Activated CD4-positive, alpha-beta T cell treated with anti-CD3 and anti-CD28 coated beads, Interleukin-2, amount 10 ng/mL, durations not matched to agents 24 days and 14 days (primary cell): ENCODE measurements at places on chromosomes 12 and 14. TPM values are rescaled to one million over a fixed set of nuclear protein-coding genes. Genes with fewer than 3 reads are reported as not detected.

Gene AQP2
- total RNA-seq = not detected in 2 replicates

Gene FAM186B
- 0.16 and 0.33 TPM in 2 replicates for total RNA-seq

Gene KRT81
- not detected in 2 replicates for total RNA-seq

DNA sequence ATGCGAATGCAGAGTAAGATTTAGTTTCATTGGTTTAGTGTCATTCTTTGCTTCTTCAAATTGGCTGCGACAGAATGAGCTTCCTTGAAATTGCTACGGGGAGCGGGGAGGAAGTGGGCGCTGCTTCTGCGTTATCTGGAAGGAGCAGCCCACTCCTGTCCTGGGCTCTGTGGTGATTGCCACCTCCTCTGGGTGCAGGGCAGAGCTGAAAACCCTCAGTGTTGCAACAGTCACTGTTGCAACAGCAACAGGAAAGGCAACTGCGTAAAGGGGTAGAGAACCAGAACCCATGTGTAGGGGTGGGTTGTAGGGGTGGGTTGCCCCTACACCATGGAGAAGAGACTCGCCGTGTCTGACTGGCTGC lies 57.7 kb downstream of the MAX start:
- peaks cover 13% of the 10 kb centered on the region for H3K4me1 ChIP-seq
- H3K27me3 ChIP-seq = no peaks in the 10 kb centered on the region
- peaks cover 43% of the 10 kb centered on the region for H3K36me3 ChIP-seq
- H3K4me3 ChIP-seq = no peak overlapping the region

GRCh38 chr14:54654605-54655004 lies 87.7 kb downstream of the SAMD4A start:
- no peak overlapping the region for H3K4me3 ChIP-seq
- peaks cover 29% of the 10 kb centered on the region for H3K27me3 ChIP-seq
- no peak overlapping the region for H3K27ac ChIP-seq
- peaks cover 5% of the 10 kb centered on the region for H3K4me1 ChIP-seq

- peaks cover 4% of the 10 kb centered on the region for H3K4me1 ChIP-seq
- no peaks in the 10 kb centered on the region for H3K36me3 ChIP-seq
- no peak overlapping the region for H3K4me3 ChIP-seq
- DNase-seq = no peak
Observed at GRCh38 chr12:92703786-92704185, 997 bp downstream of the PLEKHG7 start.

DNA sequence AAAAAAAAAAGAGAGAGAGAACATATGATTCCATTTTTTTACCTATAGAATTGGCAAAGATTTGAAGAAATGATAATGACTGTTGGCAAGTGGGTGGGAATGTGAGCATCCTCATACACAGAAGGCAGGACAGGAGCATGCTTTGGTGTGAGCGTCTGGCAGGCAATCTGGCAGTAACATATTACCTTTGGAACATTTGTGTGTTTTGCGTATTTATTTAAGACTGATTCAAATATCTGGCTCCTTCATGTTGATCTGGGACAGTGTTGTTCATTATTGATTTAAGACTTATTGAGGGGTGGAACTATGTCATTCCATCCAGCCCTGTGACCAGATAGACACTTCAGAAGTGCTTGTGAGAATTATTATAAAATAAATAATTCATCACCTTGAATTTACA lies 53.1 kb downstream of the PPP1R36 start:
- no peak overlapping the region for H3K27ac ChIP-seq
- no peaks in the 10 kb centered on the region for H3K36me3 ChIP-seq
- peaks cover 24% of the 10 kb centered on the region for H3K27me3 ChIP-seq

Gene NEUROD4
- not detected in 2 replicates for total RNA-seq

GRCh38 chr12:115988212-115988611 lies 289.3 kb downstream of the MED13L start:
- no peaks in the 10 kb centered on the region for H3K27me3 ChIP-seq
- DNase-seq = no peak
- no peak overlapping the region for H3K27ac ChIP-seq
- no peak overlapping the region for H3K4me3 ChIP-seq
- peaks cover 48% of the 10 kb centered on the region for H3K36me3 ChIP-seq
- peaks cover 16% of the 10 kb centered on the region for H3K4me1 ChIP-seq

DNA sequence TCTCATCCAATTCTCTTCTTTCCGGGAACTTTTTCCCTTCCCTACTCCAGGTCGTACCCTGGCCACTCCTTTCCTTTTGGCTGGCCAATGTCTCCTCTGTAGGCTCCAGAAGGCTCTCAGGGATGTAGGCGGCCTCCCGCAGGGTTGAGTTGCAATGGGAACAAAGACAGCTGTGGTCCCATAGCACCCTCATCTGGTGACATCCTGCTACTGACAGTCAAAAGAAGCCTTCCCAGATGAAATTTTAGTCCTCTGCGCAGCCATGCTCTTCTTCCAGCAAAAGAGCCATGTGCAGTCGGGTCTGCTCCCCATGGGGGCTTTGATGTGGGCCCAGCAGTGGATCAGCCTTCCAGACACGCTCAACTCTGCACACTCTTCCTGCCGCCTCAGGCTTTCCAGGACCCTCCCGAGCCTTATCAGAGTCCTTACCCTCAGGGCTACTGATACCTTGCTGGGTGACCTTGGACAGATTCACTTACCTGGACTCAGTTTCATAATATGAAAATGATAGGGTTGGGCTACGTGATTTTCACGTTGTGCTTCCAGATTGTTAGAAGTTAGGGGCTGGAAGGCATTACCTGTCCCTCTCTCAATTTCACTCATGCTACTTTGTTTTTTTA lies 5.5 kb upstream of the CELA1 start:
- H3K27ac ChIP-seq = no peak overlapping the region
- peaks cover 4% of the 10 kb centered on the region for H3K4me1 ChIP-seq
- H3K27me3 ChIP-seq = no peaks in the 10 kb centered on the region
- DNase-seq = peak; percentile 83
- H3K36me3 ChIP-seq = peaks cover 3% of the 10 kb centered on the region
